ENCODE measurements at places on chromosomes 2 and 18.

GRCh38 chr2:188675391-188676009 is 298.7 kb upstream of the COL3A1 start:
- DNase-seq, result no peak

DNA sequence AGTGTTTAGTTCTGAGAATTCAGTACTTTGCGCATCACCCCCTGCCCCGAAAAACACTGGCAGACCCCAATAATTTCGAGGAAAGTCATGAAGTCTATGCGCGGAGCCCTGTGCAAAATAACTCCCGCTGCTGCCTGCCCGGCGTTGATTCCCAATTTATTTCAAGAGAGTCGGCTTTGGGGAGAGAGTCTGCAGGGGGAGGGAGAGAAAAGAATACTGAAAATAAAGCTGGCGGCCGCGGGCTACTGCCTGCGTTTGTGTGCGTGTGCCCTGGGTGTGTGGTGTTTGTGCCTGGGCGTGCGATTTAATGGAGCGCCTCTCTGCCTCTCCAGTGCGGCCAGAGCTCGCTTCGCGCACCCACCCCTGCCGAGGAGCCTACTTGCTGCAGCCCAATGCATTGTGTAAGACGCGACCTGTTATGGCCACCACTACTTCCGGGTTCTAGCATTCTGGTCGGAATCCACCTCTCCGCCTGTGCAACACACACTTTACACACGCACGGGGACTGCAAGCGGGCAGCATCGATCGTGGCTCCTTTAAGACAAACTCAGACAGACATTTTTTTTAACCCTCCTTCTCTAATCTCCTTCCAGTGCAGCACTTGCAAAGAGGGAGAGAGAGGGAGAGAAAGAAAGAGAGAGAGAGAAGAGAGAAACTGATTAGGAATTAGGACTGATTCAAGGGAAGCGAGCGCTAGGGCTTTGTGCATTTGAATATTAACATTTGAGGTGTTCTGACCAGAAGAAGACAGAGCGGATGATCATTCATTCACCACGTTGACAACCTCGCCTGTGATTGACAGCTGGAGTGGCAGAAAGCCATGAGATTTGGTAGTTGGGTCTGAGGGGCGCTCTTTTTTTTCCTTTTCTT is at the start of gene MEIS1:
Gene MEIS1 (plus strand): TSS at position 447 of the 870 bp plus-strand sequence. CDS start 732 bp downstream, outside the sequence.
- DNase-seq, result peak; percentile 86

GRCh38 chr2:54149638-54150441 is 34.4 kb downstream of the ACYP2 start:
- DNase-seq, result no peak

DNA sequence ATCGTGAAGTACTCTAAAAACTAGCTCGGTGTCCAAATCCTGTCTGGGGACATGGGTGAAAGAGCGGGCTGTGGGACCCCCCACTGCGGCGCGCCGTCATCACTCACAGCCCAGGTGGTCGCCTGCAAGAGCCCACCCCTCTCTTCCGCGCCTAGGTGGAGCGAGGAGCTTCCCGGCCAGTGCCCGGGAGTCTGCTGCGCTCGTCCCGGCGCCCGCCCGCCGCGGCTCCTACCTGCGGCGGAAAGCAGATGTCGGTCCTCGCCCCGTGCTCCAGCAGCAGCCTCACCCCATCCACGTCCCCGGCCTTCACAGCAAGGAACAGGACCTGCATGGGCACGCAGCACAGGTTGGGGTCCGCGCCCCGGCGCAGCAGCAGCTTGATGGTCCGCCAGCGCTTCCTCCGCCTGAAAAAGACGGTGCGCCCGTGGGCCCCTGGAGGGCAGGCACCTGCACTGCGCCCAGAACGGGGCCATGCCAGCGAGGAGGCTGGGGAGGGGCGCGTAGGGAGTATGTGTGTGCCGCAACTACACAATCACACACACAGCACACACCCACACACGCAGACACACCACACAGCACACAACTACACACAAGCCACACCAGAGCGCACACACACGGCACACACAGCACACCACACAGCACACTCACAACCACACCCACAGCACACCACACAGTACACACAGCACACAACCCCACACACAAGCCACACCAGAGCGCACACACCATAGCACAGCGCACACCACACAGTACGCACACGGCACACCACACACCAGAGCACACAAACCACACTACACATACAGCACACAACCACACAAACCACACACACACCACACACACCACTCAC is 37.4 kb downstream of the ANKMY1 start:
- DNase-seq, result no peak

DNA sequence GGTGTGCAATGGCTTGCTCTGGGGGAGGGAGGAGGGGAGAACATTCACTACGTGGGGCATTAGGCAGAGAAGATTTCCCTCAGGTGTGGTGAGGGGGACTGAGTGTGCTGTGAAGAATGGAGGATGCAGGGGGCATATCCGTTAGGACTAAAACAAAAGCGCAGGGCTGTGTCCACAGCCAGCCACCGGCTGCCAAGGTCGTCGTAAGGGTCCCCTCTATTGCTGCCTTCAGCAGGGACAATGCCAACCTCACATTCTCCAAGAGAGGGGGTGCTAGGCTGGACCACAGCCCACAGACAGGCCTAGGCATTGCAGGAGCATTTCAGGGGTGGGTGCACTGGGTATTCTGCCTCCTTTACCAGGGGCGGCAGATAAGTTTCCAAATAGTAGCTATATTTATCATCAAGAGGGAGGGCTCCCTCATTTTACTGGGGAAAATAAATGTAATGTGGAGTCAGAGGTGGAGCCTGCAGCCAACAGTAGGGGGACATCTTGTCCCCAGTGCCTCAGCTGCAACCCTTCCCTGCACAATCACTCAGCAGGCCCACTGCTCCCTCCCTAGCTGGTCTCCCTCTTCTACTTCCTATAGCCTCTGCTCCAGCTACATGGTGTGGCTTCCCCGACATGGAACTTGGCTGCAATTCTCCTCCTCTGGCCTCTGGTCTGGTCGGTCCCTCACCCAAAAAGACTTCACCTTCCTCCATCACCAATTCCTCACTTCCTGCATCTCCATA is 74.9 kb upstream of the OTOF start:
- no peak for DNase-seq

DNA sequence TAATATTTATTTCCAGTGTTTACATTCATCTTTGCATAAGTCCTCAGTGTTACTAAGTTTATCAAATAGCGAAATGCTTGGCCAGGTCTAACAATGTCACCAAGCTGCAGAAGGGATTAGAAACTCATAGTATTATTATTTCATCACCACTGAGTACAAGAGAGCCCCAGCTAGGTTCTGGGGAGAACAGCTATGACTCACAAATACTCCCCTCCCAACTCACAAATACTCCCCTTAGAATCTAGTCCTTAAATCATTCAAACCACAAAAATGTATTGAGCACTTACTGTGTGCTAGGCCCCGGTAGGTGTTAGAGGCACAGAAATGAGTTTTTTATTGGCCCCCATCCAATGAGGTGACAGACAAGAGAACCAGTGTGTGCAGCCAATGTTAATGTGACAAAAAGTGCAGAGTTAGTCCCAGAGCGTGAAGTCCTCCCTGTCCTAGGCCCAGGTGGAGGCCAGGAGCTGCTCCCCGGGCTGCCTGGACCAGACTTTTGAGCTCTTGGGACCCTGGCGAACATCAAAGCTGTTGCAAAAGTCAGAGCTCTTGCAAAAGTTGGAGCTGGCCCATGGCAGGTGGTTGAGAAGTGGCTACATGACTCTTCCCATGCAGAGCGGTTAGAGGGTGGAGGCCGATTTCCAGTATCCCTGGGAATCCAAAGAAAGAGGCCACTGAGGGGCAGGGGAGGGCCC is 9.8 kb downstream of the STEAP3 start:
- DNase-seq, result no peak

- DNase-seq, result no peak
Observed at GRCh38 chr2:237345891-237346640, 67.9 kb downstream of the COL6A3 start.

Measured in amniotic stem cell (primary cell).